ENCODE measurements at places on chromosomes 13 and 19.
A peak's percentile ranks its signal among the peaks of the same experiment; 100 is the strongest.

DNA sequence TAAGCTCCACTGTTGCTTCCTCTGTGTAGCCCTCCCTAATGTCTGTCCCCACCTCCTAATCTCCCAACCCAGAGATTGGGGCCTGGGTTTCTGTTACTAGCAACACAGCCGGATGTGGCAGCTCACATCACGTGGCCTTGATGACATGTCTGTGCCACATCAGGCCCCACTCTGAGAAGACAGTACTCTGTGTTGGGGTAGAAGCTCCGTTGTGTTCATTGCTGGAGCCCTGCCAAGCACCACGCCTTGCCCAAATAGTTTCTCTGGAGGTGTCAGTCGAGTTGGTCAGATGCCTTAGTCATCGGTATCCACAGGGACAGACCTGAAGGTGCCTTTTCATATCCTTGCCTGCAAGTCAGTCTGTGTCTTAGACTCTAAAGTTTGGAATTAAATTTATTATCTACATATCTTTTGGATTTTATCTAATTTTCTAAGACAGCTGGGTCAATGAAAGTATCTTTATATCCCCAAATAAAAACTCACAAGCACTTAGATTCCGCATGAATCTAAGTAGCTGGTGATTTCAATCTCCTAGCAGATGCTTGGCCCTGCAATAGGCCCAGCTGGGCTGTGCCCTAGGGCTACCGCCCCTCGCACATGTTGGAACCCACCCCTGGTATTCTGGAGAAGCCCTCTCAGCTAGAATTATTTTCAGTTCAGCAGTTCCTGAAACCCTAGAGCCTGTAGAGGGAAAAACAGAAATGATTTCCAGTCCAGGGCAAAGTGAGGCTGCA, 204.0 kb upstream of the TSHZ3 start:
- DNase-seq: no peak

GRCh38 chr19:1226227-1226518, 11.6 kb downstream of the CBARP start:
- DNase-seq: no peak

GRCh38 chr19:33311326-33311682, 9.0 kb upstream of the CEBPA start:
- DNase-seq: no peak

DNA sequence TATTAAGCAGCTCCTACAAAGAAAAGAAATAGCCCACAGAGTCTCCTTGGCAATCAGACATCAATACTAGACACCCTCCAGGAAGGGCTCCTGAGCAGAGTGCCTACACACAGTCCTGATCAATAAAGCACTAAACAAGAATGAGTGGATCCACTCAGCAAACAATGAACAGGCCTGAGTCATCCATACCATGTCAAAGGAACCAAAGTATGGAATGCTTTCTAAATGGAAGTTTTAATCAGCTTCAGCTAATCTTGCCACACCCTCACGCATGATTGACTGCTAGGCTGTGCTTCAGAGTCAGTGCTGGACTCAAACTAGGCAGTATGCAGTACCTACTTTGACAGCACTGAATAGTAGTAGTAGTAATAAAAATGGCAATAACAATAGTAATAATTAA, 392.7 kb upstream of the HTR2A start:
- peak; percentile 28 for DNase-seq

DNA sequence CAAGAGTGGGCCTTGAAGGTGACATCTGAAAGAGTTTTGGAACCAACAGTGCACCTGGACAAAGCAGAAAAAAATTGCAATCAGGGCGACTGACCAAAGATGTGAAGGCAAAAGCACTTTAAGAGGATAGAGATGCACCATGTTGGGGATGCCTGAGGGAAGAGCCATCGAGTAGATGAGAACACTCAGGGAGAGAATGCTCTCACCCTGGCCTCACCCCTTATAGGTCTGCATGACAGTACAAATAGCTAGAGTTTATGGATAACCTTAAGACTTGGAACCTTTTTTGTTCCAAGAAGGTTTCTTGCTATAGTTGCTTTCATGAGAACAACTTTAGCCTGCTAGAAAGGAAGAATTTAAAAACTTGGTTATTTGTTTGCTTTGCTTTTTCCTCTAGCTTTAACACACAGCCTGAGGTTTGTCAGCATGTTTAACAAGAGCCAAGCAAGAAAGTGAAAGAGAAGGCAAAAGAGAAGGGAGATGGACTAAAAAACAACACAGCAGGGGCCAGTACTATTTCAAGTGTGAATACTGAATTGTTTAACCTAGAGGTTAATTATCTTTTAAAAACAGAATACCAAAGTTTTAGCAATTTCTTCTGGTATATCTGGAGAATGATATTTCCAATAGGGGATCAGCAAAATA, 418.9 kb downstream of the DIAPH3 start:
- DNase-seq: no peak

- no peak for DNase-seq
Measured at GRCh38 chr19:51462681-51463080, 4.4 kb upstream of the SIGLEC8 start.

- no peak for DNase-seq
Measured at GRCh38 chr19:11031421-11032070, 57.7 kb upstream of the LDLR start.

- peak; percentile 74 for DNase-seq
Measured at GRCh38 chr13:32164622-32165268, 133.2 kb downstream of the FRY start.

Measured in fibroblast of skin of abdomen (primary cell).